Osteoblast (primary cell): ENCODE measurements at places on chromosomes 2 and 18. TPM values are rescaled to one million over a fixed set of nuclear protein-coding genes. Genes with fewer than 3 reads are reported as not detected.

GRCh38 chr2:208101716-208102631 is 22.4 kb downstream of the CRYGD start:
- no peaks in the 10 kb centered on the region for H3K36me3 ChIP-seq
- no peak overlapping the region for H3K4me3 ChIP-seq
- peaks cover 4% of the 10 kb centered on the region for H3K4me1 ChIP-seq
- peak; percentile 91 for DNase-seq

Gene RNF25
- 32.4 and 41.6 TPM in 2 replicates for total RNA-seq

DNA sequence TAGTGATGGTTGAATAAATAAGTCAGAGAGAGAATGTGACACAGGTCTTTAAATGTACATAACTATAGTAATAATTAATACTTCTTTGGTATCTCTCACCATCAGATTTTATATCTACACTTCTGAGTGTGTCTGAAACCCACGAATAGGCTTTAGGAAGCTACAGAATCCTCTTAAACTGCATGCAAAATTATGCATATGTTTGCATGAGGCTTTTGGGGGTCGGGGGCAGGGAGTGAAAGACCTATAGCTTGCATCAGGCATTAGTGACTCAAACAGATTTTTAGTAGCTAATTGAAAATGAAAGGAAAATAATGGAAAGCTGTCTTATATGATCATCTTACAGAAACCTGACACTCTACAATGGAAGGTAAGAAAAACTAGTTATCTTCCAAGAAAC is 14.9 kb downstream of the LRPPRC start:
- no peaks in the 10 kb centered on the region for H3K4me1 ChIP-seq
- H3K27me3 ChIP-seq: no peaks in the 10 kb centered on the region
- peaks cover 34% of the 10 kb centered on the region for H3K36me3 ChIP-seq
- no peak for DNase-seq
- no peak overlapping the region for H3K27ac ChIP-seq

DNA sequence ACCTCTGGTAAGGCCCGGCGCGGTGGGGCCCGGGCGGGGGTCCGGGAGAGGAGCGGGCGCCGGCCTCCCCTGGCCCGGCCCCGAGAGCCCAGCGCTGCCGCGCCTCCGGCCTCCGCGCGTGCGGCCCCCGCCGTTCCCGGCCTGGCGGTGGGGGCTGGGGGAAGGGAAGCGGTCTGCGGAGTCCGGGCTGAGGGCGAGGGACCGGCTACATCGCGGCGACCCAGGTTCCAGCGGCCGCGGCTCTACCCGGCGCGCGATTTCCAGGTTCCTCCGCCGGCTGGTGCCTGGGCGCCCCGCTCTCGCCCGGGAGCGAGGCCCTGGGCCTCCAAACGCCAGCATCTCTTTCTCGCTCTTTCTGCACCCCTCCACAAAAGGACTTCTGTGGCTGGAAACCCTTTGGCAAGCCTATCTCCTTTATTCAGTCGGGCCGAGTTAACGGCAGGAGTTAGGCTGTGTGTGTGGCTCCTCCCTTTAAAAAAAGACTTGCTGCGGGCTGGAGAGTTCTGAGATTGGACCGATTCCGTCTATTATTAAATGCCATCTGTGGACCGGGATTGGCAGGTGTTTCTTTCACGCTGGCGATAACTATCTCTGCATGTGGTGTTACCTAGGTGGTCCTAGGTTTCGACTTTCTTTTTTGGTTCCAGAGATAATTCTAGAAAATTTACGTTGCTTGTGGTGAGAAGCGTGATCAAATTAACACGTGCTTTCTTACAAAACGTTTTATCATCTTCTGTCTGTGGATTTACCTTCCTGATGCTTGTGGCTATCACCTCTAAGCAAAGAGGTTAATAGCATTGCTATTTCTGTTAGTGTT is 592 bp downstream of the ME2 start:
- peak overlapping the region; percentile 64 for H3K27ac ChIP-seq
- no peaks in the 10 kb centered on the region for H3K36me3 ChIP-seq
- peak overlapping the region; percentile 93 for H3K4me3 ChIP-seq
- peak; percentile 79 for DNase-seq

DNA sequence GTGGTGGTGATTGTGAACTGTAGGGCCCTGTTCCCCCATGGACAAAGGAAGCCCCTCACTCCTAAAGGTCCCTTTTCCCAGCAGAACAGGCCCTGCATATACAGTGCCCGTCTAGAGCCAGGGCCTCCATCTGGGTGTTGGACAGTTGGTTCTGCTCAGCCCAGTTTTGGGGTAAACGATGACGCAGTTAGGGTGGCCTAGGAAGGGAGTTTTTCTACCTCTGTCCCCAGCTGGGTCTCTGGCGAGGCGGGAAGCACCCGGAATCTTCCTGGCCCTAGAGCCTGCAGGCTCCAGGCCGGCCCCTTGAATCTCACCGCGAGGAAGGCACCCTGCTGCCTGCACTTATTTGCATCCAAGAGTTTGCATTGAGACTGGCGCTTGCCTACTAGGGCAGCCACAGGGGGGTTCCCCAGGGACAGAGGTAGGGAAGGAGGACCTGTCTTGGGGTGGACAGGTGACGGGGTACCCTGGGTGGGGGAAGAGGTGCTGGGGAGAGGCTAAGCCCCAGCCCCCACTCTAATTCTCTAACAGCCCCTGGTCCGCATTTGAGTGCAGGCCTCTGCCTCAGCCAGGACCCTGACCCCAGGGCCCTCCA is 529 bp upstream of the MTA3 start:
- no peak overlapping the region for H3K27ac ChIP-seq
- H3K4me1 ChIP-seq: peaks cover 12% of the 10 kb centered on the region
- peaks cover 2% of the 10 kb centered on the region for H3K36me3 ChIP-seq
- H3K27me3 ChIP-seq: no peaks in the 10 kb centered on the region

Gene HOXD1
- total RNA-seq: not detected in 2 replicates

- DNase-seq: peak; percentile 48
- H3K27me3 ChIP-seq: no peaks in the 10 kb centered on the region
- H3K27ac ChIP-seq: no peak overlapping the region
- no peak overlapping the region for H3K4me3 ChIP-seq
- H3K36me3 ChIP-seq: no peaks in the 10 kb centered on the region
Measured at GRCh38 chr2:125516496-125517109, 1139.4 kb upstream of the GYPC start.

DNA sequence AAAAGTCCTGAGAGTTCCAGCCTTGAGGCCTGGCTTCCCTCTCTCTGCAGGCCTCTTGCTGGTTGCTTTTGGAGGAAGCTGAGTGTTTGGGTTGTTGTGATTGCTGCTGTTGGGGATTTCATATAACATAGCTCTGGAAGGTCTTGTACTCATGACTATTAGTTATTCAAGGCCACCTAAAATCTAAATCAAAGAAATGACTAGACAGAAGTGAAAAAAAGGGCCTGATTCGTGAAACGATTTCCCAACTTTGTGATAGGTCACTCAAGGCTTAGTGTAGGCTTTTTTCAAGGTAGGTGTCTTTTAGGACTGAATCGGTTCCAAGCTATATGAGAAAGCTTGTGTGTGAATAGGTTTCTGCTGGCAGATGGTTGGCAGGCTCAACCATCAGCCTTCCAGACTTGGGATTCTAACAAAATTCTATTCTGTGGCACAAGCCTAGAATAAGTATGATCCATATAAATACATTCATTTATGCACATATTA is 164.4 kb downstream of the FMNL2 start:
- peak overlapping the region; percentile 54 for H3K27ac ChIP-seq
- no peak overlapping the region for H3K4me3 ChIP-seq
- no peaks in the 10 kb centered on the region for H3K27me3 ChIP-seq
- H3K36me3 ChIP-seq: no peaks in the 10 kb centered on the region
- DNase-seq: no peak
- peaks cover 18% of the 10 kb centered on the region for H3K4me1 ChIP-seq

- H3K4me1 ChIP-seq: peaks cover 18% of the 10 kb centered on the region
- peak; percentile 84 for DNase-seq
- H3K4me3 ChIP-seq: no peak overlapping the region
- peak overlapping the region; percentile 83 for H3K27ac ChIP-seq
- H3K27me3 ChIP-seq: no peaks in the 10 kb centered on the region
Measured at GRCh38 chr2:144950899-144951560, 431.1 kb upstream of the ZEB2 start.

Gene OXER1
- 0.29 TPM in 1 of 2 replicates, not detected in the other for total RNA-seq

GRCh38 chr2:74373221-74373676 is 6.9 kb downstream of the DCTN1 start:
- H3K36me3 ChIP-seq: peaks cover 65% of the 10 kb centered on the region
- no peaks in the 10 kb centered on the region for H3K27me3 ChIP-seq
- DNase-seq: peak; percentile 90
- H3K27ac ChIP-seq: no peak overlapping the region

- H3K4me3 ChIP-seq: no peak overlapping the region
- no peaks in the 10 kb centered on the region for H3K36me3 ChIP-seq
- H3K27ac ChIP-seq: no peak overlapping the region
- H3K4me1 ChIP-seq: no peaks in the 10 kb centered on the region
- H3K27me3 ChIP-seq: peaks cover 7% of the 10 kb centered on the region
Measured at GRCh38 chr2:130917006-130917688, 80.4 kb downstream of the ARHGEF4 start.

DNA sequence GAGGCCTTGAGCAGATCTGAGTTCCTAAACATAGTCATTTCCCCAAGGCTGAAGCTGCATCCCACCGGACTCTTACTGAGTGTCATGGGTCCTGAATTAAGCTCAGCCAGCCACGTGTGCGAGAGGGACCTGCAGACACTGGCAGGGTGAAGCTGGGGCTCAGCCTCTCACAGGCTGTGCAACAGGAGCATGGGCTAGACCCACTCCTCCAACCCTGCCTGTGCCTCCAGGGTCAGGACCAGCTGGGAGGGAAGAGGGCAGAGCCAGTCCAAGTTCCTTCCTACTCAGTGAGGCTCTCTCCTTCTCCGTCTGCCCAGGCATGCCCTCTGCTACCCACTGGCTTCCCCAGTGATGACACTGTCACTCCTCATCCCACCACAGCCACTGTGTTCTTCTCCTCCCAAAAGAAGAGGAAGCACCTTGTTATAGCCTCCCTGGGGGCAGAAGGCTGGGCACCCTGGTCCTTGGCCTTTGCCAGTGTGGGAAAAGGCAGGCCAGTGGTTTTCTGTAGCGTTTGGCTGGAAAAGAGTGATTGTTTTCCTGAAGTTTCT is 78.9 kb downstream of the KCNF1 start:
- no peak overlapping the region for H3K27ac ChIP-seq
- no peaks in the 10 kb centered on the region for H3K4me1 ChIP-seq
- H3K4me3 ChIP-seq: no peak overlapping the region
- H3K27me3 ChIP-seq: peaks cover 19% of the 10 kb centered on the region
- no peaks in the 10 kb centered on the region for H3K36me3 ChIP-seq
- DNase-seq: no peak

Gene CNOT9
- total RNA-seq: 47.1 and 50.3 TPM in 2 replicates

DNA sequence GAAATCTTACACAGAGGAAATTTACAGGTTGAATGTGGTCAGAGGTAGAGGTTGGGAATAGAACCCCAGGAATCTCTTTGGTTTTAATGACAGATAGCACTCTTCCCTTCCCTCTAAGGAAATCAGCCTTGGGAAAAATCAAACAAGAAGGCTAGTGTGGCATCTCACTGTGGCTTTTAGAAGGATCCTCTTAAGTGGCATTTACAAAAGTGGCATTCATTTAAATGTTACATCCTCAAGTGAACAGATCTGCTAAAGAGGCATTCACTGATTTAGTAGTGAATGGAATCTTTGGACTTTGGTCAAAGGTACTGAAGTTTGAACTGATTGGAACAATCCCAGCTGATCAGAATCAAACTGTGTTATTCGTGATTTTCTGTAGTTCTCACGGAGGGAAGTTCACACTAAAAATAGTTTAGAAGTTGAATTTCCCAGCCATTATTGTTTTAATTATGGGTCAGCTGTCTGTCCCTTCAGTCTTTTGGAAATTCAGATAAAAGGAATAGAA is 136.5 kb upstream of the FN1 start:
- H3K4me1 ChIP-seq: no peaks in the 10 kb centered on the region
- no peak overlapping the region for H3K27ac ChIP-seq
- no peak for DNase-seq
- no peaks in the 10 kb centered on the region for H3K27me3 ChIP-seq
